ENCODE measurements at places on chromosomes 6 and 20.

DNA sequence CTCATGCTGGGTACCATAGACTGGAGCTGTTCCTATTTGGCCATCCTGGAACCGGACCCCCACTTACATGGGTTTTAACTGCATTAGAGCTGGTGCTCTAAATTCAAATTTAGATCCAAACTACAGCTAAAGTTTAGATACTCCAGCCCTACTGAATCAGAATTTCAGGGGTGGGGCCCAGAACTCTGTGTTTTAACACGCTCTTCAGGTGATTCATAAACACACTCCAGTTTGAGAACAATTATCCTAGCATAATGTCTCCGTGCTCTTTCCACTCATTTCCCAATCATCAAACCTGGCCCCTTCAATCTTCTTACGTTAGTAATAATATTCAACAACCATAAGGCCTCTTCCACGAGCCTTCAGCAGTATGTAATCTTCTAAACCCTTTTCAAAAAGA lies 15.3 kb downstream of the TRPC4AP start:
- no peak for DNase-seq

DNA sequence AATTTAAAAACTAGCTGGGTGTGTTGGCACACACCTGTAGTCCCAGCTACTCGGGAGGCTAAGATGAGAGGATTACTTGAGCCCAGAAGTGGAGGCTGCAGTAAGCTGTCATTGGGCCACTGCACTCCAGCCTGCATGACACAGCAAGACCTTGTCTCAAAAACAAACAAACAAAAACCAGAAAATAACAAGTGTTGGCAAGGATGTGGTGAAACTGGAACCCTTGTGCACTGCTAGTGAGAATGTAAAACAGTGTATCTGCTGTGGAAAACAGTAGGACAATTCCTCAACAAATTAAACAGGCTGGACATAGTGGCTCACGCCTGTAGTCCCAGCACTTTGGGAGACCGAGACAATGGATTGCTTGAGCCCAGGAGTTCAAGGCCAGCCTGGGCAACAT lies 3.5 kb downstream of the UQCC1 start:
- DNase-seq, result no peak

GRCh38 chr6:151413372-151414145 lies 22.2 kb upstream of the ZBTB2 start:
- DNase-seq, result no peak

GRCh38 chr6:109961611-109962041 lies 16.5 kb upstream of the GPR6 start:
- DNase-seq, result no peak

GRCh38 chr6:101058296-101058695 lies 177.2 kb upstream of the ASCC3 start:
- DNase-seq, result no peak

DNA sequence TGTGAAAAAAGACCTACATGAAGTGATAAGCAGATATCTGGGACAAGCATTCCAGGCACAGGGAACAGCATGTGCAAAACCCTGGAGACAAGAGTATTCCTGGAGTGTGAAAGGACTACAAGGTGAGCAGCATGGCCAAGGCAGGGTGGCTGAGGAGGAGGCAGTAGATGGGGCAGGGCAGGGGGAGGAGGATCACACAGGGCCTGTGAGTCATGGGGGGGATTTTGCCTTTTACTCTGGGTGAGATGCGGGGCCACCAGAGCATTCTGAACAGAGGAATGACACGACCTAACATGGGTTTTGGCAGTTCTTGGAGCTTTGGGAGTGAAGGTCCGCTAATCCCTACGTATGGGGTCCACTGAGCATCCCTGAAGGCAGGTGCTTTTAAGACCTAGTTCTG lies 69.8 kb upstream of the CCN6 start:
- DNase-seq, result no peak

DNA sequence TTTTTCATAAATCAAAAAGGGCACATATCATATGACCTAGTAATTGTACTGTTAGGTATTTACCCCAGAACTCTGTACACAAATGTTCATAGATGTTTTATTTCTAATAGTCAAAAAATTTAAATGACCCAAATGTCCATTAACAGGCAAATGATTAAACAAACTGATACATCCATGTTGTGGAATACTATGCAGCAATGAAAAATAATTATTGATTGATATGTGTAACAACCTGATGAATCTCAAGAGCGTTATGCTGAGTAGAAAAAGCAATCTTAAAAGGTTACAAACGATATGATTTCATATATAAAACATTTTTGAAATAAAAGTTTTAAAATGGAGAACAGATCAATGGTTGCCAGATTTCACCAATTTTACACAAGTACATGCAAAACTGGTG lies 18.1 kb downstream of the HTR1B start:
- no peak for DNase-seq

DNA sequence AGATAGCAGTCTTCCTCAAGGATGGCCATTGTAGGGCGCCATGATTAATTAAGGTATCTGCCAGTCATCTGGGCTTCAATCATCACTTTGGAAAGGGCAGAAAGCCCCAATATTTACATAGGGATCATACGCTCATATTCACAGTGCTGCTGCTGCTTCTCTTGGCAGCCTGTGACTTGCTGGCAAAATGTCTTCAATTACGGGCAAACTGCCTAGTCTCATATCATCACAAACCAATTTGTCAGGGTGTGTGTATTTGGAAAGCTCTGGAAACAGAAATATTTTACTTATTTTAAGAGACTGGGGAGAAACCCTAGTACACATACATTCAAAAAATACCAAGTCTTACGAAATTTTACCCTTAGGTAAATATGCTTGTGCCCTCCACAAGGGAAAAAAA lies 77.6 kb downstream of the SAMD5 start:
- no peak for DNase-seq

- DNase-seq, result no peak
Observed at GRCh38 chr6:5351552-5352210, 90.4 kb downstream of the FARS2 start.

DNA sequence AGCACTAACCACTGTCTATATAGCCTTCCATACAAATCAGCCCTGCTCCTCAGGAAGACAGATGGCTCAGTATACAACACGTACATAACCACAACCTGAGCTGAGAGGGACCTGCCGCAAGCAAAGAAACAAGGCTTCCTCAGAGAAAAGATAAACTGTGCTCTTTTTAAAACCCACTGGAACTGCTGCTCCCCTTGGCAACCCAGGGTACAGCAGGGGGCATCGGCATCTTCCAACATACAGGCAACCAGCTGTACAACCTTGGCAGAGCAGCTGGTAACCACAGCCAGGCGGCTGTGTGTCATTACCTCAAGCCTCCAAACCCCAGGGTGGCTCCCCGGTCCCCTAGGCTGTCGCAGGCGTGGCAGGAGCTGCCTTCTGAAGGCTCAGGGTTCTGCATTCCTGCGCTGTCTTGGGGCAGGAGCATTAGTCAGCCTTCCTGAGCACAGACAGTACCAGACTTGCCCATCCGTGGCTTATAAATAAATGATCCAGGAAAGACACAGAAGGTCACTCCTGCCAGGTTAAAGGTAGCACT lies 249.5 kb downstream of the ADGRG6 start:
- peak; percentile 13 for DNase-seq

GRCh38 chr6:111956098-111956497 lies 82.8 kb upstream of the FYN start:
- DNase-seq, result no peak

DNA sequence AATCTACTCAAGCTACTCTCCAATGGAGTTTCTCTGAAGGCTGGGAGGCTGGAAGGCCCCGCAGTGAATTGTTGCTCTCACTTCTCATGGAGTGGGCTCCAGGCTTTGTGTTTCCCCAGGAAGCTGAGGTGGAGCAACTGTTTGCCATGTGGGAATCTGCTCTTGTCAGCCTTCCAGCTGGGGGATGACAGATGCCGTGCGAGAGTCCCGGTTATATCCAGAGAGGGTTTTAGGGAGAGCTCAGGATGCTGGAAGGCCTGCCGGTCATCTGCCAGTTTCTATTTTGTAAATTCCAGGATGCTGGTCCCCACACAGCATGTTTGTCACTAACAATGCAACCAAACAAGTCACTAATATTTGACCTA lies 98.2 kb upstream of the NAA20 start:
- no peak for DNase-seq

DNA sequence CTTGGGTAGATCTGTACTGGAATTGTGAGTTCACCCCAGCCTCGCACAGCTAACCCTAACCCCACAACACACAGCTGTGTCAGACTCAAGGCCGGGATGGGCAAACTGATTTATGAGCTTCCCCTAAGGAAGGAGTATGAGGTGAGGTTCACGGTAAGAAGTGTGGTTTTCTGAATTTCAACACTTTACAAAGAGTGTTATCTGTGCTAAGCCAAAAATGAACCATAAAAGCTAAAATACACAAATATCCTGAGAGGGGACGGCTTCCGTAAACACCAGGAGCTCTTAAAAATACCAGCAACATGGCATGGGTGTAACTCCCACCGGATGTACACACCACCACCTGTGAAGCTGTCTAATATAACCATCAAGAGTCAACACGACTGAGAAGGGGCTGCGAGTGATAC lies 101.2 kb downstream of the ATP9A start:
- DNase-seq, result peak; percentile 1

DNA sequence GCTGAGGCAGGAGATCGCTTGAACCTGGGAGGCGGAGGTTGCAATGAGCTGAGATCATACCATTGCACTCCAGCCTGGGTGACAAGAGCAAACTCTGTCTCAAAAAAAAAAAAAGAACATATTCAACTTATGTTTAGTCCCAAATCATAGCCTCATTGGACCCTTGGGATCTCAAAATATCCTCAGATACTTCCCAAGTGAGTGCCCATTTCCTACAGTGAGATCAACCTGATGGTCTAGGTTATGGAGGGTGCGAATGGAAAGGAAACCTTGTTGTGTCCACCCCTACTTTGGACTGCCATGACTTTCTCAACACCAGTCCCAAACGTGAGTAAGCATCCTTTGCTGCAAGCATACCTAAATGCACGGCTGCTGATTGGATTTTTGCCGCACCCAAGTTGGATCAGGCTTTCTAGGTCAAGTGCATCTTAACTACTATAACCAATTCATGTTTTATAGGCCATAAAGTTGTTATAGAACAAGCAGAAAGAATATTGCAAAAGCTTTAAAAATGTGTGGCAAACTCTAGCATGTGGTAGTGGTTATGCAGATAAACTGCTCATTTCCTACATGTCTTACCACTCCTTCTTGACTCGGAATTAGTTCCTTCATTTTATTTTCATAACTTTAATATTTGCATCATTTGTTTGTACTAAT lies 131.2 kb downstream of the PLEKHG1 start:
- DNase-seq, result no peak

DNA sequence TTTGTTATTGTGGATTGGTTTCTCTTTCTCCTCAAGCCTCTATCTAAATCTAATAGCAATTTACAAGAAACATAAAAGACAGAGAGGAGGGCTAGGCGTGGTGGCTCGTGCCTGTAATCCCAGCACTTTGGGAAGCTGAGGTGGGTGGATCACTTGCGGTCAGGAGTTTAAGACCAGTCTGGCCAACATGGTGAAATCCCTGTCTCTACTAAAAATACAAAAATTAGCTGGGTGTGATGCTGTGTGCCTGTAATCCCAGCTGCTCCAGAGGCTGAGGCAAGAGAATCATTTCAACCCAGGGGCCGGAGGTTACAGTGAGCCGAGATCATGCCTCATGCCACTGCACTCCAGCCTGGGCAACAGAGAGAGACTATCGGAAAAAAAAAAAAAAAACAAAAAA lies 46.6 kb downstream of the SLC2A12 start:
- no peak for DNase-seq

DNA sequence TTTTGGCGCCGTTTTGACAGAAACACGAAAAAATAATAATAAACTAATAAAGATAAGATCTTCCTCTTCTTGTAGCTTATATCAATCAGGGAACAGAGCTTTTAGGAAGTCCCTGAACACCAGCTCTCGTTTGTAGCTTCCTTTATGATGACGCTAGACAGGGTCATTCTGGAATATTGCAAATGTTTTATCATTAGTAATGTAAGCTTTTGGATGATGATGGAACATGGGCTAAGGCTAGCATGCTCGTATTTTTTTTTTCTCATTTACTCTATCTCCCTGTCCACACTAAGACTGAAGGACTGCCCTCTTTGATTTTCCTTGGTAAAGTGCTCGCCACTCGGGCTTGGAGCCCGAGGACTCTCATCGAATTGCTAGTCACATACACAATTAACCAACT lies 22.1 kb upstream of the POM121L2 start:
- DNase-seq, result no peak

DNA sequence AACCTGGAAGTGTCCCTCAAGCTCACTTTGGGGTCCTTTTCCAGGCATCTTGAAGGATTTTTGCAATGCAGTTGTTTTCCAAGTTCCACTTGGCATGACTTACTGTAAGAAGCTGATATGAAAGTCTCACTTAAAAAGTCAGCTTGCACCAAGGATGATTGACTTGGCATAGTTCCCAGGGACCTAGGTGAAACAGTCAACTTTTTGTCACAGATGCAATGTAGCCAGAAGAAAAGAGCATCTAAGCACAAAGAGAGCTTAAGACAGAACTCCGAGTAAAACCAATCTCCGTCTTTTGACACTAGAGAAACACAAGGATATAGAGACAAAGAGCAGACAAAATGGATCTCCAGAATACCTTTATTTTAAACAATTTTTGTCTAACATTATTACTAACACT lies 2.6 kb upstream of the ZSCAN12 start:
- DNase-seq, result no peak

DNA sequence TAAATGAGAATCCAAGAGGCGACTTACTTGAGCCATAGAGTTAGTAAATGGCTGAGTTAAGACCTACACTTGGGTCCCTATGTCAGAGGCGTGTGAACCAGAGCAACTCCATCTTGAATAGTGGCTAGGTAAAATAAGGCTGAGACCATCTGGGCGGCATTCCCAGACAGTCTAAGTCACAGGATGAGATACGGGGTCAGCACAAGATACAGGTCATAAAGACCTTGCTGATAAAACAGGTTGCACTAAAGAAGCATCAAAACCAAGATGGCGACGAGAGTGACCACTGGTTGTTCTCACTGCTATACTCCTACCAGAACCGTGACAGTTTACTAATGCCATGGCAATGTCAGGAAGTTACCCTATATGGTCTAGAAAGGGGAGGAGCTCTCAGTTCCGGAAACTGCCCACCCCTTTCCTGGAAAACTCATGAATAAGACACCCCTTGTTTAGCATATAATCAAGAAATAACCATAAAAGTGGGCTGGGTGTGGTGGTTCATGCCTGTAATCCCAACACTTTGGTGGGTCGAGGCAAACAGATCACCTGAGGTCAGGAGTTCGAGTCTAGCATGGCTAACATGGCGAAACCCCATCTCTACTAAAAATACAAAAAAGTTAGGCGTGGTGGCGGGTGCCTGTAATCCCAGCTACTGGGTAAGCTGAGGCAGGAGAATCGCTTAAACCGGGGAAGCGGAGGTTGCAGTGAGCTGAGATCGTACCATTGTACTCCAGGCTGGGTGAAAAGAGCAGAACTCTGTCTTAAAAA lies 43.9 kb upstream of the EEF1A1 start:
- no peak for DNase-seq

DNA sequence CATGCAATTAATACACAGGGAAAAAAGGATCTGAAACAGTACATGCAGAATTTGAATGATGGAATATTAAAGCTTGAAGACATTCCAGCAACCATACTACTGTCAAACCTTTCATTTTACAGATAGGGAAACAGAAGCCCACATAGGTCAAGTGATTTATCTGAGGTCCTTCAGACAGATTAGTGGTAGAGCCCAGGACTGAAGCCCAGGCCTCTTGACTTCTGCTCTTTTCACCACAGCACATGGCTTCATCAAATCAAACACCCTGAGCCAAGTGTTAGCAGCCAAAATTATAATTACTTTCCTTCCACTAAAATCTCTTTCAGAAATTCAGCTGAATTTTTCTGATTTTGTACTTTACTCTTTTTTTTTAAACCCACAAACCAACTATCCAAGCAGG lies 435.6 kb upstream of the RUNX2 start:
- DNase-seq, result no peak

Measured in stimulated activated CD8-positive, alpha-beta memory T cell treated with anti-CD3 and anti-CD28 coated beads, Interleukin-2, amount 100 ng/mL, for 1 hour (primary cell).